ENCODE measurements at places on chromosomes 5 and 9.

DNA sequence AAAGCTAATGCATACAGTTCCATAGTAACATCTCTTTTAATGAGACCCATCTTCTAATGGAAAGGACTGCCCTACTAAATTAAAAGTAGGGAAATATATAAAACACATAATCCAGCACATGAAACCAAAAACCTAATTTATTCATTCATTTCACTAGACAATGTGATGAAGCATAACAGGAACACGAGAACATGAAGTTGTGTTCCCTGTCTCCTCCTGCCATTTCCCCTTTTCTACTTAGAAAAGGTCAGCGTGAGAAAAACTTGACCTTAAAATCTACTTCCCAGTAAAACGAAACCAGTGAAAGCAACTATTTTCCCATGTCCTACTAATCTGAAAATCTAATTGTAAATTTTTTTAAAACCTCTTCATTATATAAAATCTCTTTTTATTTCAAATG lies 847.5 kb downstream of the TLE1 start:
- DNase-seq, result no peak

DNA sequence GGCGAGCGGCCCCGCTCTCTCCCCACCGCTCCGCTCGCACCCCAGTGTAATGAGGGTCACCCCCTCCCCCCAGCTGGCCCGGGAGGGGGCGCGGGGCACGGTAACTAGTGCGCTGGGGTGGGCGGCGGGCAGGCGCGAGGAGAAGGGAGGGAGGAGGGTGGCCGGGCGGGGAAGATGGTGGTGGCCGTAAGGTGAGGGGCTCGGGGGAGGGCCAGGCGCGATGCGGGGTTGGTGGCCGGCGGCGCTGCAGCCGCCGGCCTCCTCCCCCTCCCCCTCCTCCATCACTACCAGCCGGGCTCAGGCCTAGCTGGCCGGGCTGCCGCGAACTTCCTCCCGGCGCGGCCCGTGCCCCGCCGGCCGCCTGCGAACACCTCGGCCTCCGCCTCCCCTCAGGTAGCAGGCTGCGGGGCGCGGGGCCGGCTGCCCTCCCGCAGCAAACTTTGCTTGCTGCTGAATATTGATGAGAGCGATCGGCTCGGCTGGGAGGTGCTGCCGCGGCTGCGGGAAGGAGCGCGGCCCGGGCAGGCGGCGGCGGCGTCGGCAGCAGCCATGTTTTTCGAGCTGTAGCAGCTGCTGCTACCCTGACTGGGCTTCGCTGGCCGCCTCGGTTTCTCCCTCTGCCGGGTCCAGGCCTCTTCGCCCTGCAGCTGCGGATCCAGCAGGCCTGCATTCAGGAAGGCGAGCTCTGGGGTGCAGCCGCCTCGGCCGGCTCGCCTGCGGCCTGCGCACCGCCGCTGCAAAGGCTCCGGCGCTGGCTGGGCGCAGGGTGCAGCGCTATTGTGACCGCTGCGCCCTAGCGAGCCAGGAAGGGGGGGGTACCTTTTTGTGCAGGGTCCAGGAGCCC lies 502 bp downstream of the NSD1 start:
- DNase-seq, result peak; percentile 55

- no peak for DNase-seq
Observed at GRCh38 chr9:123250504-123250903, 17.9 kb downstream of the STRBP start.

DNA sequence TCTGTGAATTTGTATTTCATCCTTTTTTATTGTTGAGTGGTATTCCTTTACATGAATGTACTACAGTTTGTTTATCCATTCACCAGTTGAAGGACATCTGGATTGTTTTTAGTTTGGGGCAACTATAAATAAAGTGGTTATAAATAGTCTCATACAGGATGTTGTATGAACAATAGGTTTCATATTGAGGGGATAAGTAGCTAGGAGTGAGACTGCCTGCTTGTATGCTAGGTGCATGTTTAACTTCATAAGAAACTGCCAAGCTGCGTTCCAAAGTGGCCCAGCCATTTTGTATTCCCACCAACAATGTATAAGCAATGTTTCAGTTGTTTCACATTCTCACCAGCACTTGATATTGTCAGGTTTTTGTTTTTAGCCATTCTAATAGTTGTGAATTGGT lies 21.5 kb downstream of the OTULINL start:
- DNase-seq, result no peak

GRCh38 chr5:118439831-118440230 lies 548.5 kb downstream of the DTWD2 start:
- peak; percentile 69 for DNase-seq

DNA sequence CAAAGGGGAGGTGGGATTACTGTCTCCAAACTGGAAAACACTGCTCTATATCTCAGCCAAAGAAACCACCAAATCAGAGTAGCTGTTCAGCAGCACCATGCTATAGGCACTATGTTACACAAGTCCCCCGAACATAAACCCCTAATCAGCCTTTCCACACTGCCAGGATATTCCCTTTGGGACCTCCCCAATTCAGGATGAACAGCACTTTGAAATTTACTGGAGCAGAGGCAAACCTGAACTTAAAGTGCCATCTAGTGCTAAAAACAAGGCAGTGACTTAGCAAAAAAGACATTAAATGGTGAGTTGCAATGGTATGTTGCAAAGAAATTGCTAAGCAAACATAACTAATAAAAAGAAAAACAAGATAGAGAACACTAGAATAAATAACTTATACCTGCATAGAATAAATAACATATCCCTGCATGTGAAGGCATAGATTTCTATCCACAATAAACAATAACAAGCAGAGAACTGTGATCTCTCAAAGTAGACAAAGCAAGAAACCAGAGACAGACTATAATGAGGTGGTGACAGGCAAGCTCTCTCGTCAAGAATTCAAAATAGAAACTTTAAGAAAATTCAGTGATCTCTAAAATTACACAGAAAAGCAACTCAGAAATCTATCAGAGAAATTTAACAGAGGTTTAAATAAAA lies 584.4 kb upstream of the ACO1 start:
- peak; percentile 59 for DNase-seq

- no peak for DNase-seq
Observed at GRCh38 chr9:132249123-132249522, 87.3 kb downstream of the NTNG2 start.

DNA sequence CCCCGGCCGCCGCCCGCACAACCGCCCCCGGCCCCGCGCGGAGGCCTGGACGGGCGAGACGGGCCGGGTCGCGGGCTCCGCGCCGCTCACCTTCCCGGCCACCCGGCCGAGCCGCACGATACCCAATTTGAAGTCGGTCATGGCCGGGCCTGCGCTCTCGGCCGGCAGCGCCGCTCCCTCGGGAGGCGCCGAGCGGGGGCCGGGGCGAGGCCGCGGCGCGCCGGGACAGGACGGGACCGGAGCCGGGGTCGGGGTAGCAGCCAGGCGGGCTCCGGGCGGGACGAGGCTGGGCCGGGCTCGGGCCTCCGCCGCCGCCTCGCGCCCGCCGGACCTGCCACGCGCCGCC lies 216 bp downstream of the ZMYND19 start:
- no peak for DNase-seq

- DNase-seq, result peak; percentile 64
Observed at GRCh38 chr5:57650360-57651069, 167.9 kb upstream of the ACTBL2 start.

- DNase-seq, result no peak
Observed at GRCh38 chr5:91366551-91366950, 16.6 kb downstream of the ARRDC3 start.

- no peak for DNase-seq
Observed at GRCh38 chr9:33130961-33131789, 36.0 kb downstream of the B4GALT1 start.

DNA sequence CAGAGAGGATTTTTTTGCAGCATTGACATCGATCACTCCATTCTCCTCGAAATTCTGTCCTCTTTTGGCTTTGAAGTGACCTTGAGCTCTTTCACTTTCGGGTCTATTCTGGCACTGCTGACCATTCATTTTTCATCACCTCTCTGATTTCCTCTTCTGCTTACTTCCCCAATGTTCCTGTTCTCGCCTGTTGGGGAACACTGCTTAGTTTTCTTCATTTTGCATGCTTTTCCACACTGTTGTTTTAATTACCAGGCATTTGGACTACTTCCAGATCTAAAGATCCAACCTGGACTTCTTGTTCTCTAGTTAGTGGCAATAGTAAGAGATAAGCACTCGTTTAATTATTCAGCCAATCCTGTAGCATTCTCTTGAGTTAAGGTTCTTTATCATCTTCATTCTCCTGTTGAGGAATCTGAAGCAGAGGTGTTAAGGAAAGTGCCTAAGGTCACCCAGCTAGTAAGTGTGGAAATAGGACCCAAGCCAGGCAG lies 53.4 kb downstream of the MAN2A1 start:
- no peak for DNase-seq

DNA sequence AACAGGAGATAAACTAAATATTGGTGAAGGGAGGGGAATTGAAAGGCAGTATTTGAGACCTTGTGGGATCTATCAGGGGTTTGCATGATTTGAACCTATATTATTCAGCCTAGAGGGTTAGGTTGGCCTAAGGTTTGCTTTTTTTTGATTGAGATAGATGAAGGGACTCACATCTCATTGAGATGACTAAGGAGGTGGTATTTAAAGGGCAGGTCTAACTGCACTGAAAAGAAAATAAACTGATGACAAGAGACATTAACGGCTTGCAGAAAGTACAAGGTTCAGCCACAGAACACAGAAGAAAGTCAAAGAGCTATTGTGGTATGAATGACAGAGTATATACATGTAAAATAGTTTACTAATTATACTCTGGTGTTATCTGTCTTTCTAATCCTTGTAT lies 412.7 kb downstream of the CDH10 start:
- DNase-seq, result no peak

- DNase-seq, result no peak
Observed at GRCh38 chr5:111557111-111557510, 44.8 kb upstream of the STARD4 start.

- DNase-seq, result peak; percentile 35
Observed at GRCh38 chr9:68462105-68462775, 78.4 kb downstream of the TMEM252 start.

- DNase-seq, result no peak
Observed at GRCh38 chr9:137433916-137434431, 7.2 kb downstream of the ENTPD8 start.

GRCh38 chr5:37370550-37370863 lies 399 bp downstream of the NUP155 start:
- peak; percentile 0 for DNase-seq

- peak; percentile 23 for DNase-seq
Observed at GRCh38 chr9:111857555-111858211, 38.9 kb upstream of the UGCG start.

- DNase-seq, result no peak
Observed at GRCh38 chr5:149273950-149274349, 2.3 kb downstream of the AFAP1L1 start.

DNA sequence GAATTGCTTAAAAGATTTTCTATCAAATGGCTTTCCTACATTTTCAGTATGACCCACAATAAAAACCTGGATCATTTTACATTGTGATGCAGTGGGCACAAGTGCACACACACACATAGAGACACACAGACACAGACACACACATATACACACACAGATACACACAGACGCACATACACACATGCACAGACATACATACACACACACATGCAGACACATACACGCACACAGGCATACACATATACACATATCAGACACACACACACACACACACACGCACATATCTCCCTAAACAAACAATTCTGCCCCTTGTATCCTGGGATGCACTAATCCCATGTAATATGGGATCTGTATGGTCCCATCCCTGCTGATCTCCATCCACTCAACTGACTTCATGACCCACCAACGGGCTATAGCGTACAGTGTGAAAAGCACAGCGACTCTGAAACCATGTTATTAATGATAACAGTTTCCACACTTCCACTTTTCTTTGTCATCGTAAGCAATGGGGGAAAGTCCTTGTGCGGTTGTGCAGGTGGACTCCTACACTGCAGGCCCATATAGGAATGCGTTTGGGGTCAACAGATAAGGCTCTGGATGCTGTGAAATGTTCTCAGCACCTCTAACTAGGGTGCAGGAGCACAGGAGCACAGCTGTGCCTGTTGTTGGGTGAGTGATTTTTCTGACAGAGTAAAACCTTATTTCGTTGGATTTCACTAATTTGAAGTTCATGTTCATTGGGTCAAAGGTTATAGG lies 52.7 kb downstream of the DAP start:
- DNase-seq, result no peak

DNA sequence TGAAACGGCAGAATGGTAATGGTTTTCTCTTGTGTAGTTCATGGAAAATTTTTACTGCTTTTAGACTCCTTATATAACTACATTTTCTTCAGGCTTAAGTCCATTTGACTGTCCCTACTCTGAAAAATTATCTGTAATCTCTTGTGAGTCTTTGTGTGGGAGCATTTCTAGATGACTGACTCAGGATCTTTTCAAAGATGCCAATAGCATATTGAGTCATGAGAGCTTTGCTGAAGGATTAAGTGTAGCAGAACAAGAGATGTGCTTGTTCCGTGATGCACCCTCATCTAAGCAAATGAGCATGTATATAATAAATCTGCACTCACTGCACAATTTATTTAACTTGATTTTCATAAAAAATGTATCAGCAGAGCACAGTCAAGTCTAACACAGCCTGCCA lies 298.7 kb upstream of the CDH6 start:
- no peak for DNase-seq

GRCh38 chr9:8705861-8706260 lies 906.3 kb upstream of the DMAC1 start:
- no peak for DNase-seq

DNA sequence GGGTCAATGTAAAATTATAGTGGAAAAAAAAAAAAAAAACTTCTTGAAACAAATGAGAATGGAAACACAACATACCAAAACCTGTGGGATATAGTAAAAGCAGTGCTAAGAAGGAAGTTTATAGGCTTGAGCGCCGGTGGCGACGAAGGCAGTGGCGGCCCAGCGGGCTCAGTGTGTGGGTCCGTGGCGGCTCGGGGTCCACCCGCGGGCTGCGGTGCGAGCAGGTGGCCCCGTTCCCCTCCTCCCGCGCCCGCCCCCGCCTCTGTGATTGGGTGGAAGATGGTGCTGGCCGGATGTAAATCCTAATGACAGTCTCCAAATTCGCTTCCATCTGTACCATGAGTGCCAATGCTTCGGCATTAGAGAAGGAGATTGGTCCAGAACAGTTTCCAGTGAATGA lies 57.5 kb upstream of the TLX3 start:
- DNase-seq, result no peak

- DNase-seq, result no peak
Observed at GRCh38 chr5:140044041-140044440, 942 bp upstream of the NRG2 start.

GRCh38 chr5:137600721-137601360 lies 101.7 kb upstream of the SPOCK1 start:
- no peak for DNase-seq

GRCh38 chr9:107314763-107315162 lies 31.7 kb downstream of the RAD23B start:
- DNase-seq, result no peak

- DNase-seq, result no peak
Observed at GRCh38 chr9:128077847-128078503, 9.9 kb downstream of the SLC25A25 start.
